ENCODE measurements at places on chromosomes 11 and 22.

GRCh38 chr11:112734207-112734606 lies 227.0 kb upstream of the NCAM1 start:
- no peak for DNase-seq

GRCh38 chr11:328012-328411 lies 7.4 kb upstream of the IFITM3 start:
- DNase-seq, result no peak

- no peak for DNase-seq
These were observed 79.3 kb upstream of the CRTAM start for GRCh38 chr11:122758974-122759373.

DNA sequence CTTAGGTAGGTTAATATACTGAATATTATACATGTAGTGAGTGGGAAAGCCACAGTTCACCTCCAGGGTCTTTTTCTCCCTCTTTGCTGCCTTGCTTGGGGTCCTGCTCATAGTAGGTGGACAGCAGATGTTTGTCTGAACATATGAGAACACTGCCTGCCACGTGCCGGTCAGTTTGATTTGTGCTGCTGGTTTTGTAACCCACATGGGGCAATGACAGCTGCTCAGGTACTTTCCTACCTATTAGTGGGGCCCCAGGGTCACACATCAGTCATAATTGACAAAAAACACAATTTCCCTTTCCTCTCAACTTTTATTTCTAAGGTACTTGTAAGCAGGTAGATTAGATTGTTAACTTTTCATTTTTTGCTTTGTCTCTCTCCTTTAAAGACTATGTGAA lies 43.8 kb downstream of the BMAL1 start:
- no peak for DNase-seq

- no peak for DNase-seq
These were observed 44.8 kb downstream of the FAM83F start for GRCh38 chr22:40039482-40040115.

GRCh38 chr11:68581901-68582300 lies 102.4 kb upstream of the GAL start:
- DNase-seq, result no peak

GRCh38 chr11:94183886-94184264 lies 55.2 kb downstream of the PANX1 start:
- DNase-seq, result no peak

DNA sequence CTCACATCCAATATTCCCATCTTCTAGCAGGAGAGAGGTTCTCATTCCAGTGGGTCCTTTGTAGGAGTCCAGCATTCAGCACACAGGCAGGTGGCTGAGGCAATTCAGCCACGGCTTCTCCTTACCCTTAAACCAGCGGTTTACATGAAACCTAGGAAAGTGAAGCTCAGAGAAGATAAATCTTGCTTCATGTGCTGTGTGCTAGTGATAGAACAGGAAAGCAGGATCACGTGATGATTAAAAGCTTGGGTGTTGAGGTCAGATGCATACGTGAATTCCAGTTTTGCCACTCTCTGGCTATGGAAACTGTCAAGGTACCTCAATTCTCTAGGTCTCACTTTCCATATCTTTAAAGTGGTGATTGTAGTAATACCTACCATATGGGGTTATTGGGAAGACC lies 331.6 kb downstream of the INSC start:
- no peak for DNase-seq

GRCh38 chr11:17229481-17230152 lies 21.8 kb upstream of the PIK3C2A start:
- no peak for DNase-seq

- DNase-seq, result no peak
These were observed 2.2 kb downstream of the PAX6 start for GRCh38 chr11:31808721-31809540.

DNA sequence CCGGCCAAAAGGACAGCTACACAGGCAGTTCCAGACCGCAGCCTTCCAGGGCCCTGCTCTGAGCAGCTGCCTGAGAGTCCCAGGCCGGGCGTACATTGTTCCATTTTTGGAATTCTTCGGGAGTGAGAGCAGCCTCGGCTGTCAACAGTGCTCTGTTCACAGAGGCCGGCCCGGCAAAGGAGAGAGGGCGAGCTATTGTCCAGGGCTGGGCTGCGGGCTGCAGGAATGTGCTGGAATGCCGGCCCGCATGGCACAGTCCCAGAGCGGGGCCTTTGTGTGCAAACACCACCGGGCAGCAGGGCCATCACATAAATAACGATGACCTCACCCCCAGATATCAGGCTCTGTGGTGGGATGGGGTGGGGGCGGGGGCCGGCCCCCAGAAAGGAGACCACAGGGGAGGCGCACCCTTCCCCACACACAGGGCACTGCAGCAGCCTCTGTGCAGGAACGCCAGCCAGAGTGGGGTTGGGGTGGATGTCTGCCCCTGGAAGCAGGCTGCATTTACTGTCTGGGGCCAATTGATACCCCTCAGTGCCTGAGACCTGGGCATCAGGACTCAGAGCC lies 15.8 kb downstream of the LINC01488 start:
- peak; percentile 38 for DNase-seq

DNA sequence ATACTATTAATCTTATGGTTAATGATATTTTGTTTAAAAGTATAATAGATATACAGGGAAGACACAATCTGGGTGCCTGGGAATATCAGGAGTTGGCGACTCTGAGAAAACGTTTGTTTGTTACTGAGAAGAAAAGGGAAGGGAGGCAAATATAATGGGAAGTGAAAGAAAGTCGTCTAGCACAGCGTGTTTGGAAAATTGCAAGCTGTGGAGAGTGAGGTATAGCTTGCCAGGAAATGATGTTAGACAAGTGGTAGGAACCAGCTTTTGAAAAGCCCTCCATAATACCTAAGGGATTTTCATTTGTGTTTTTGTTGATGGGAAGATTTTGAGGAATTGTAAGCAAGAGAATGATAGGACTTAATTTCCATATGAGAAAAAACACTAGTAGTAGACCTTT lies 322.2 kb downstream of the LUZP2 start:
- no peak for DNase-seq

- DNase-seq, result no peak
These were observed 28.1 kb downstream of the ARAP1 start for GRCh38 chr11:72724021-72724551.

DNA sequence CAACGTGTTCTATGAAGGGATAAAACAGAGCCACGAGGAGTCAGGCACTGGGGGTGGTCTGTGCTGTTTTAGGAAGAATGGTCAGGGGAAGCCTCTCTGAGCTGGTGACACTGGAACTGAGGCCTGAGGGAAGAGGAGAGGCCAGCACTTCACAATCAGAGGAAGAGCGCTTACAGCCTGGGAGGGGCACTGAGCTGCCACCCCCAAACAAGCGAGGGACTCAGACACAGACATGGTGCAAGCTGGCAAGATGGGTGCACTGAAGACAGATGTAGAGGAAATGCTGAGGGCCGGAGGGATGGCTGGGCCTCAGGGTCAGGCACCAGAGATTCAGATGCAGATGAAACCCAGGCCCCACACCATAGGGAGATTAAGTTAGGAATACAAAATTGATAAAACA lies 40.0 kb upstream of the TP53I11 start:
- no peak for DNase-seq

- no peak for DNase-seq
These were observed 35.0 kb downstream of the PPFIA1 start for GRCh38 chr11:70305501-70305900.

DNA sequence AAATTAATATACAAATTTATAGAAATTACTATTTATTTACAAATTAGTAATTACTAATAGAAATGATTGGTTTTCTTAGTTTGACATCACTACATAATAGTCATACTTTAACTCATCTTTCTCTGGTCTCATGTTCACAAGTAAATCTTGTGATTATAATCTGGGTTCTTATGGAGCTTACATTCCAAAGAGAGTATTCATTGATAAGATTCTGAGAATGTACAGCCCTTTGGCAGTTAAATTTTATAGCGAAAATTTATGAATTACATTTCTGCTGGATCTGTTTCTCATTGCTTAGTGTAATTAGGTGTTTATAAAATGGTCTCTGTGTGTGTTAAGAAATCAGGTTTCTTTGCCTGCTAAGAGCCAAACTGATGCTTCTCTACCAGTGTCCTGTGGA lies 175.2 kb downstream of the TMEM135 start:
- no peak for DNase-seq
